ENCODE measurements at places on chromosomes 1 and 21. TPM values are rescaled to one million over a fixed set of nuclear protein-coding genes. Genes with fewer than 3 reads are reported as not detected.
A peak's percentile ranks its signal among the peaks of the same experiment; 100 is the strongest.

GRCh38 chr1:86229405-86229975 lies 72.9 kb upstream of the COL24A1 start:
- DNase-seq = no peak

- DNase-seq = no peak
Measured at GRCh38 chr1:7988576-7988975, 27.1 kb downstream of the PARK7 start.

DNA sequence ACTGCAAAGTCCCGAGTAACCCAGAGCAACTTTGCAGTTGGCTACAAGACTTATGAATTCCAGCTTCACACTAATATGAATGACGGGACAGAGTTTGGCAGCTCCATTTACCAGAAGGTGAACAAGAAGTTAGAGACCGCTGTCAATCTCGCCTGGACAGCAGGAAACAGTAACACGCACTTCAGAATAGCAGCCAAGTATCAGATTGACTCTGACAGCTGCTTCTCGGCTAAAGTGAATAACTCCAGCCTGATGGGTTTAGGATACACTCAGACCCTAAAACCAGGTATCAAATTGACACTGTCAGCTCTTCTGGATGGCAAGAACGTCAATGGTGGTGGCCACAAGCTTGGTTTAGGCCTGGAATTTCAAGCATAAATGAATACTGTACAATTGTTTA lies 66.8 kb downstream of the ACBD6 start:
- no peak for DNase-seq

- DNase-seq = no peak
Measured at GRCh38 chr1:7366286-7366954, 404.7 kb upstream of the VAMP3 start.

- DNase-seq = peak; percentile 59
Measured at GRCh38 chr1:43058545-43059360, 100.1 kb upstream of the SLC2A1 start.

DNA sequence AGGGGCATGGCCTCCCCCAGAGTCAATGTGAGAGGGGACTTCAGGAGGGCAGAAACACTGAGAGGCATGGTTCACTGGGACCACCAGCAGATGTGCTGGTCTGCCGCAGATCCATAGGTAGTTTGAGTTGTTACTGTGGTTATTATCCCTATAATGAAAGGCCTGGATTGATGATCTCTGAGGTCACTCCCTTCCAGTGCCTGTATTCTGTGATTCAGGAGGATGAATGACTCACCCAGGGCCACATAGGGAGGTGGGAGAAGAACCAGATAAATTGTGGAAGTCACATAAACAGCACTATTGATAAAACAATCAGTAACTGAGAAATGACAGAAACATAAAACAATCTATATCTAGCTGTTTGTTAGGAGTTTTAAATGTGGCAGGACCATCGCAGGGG lies 22.7 kb upstream of the ACTL8 start:
- DNase-seq = no peak

- no peak for DNase-seq
Measured at GRCh38 chr1:155079210-155079486, 511 bp downstream of the EFNA3 start.

DNA sequence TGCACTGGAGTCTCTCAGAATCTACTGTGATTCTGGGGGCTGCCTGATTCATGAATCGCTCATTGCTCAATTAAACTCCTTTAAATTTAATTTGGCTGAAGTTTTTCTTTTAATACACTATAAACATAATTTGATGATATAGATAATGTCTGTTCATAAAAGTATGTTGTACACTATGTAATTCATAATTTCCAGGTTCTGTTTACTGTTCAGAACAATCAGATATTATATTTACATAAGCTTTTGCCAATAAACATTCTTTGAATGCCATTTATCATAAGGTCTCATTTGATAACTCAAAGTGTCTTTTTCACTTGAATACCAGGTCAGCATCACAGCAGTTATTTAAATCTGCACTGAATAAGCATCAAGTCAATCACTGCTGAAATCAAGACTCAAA lies 39.6 kb downstream of the PIGK start:
- DNase-seq = no peak

- peak; percentile 28 for DNase-seq
Measured at GRCh38 chr1:207058878-207059867, 6.1 kb downstream of the PFKFB2 start.

- no peak for DNase-seq
Measured at GRCh38 chr1:84635429-84635828, 54.8 kb downstream of the SSX2IP start.

DNA sequence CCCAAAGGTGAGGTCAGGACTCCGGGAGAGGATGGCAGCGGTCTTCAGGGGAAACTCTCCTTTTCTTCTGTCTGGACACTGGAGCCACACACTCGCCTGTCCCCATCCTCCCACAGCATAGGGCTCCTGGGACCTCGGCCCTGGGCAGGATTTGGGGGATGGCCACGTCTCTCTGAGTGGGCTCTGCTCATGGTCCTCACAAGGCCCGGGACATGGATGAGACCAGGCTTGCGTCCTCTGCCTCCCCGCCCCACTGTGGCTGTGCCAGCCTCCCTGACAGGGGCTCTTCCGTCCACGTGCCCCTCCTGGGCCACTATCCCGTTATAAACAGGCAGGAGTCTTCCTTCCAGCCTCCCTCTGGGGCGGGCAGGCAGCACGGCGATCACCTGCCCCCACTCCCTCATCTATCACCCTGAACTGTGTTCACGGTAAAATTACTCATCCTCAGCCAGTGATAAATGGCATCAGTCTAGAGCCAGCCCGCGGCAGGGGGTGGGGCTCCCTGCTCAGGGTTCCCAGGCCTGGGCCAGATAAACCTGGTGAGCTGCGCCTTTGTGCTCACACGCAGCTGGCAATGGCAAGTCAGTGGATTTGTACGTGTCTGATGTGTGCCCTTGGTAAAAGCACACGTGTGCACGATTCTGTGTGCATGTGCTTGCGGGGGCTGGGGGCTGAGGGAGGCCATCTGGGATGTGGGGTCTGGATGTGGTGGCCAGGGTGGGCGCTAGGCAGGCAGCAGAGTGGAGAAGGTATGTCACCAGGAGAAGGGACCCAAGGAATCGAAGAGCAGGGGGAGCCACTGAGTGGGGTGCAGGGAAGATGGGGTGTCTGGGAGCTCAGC lies 12.6 kb upstream of the SAMD11 start:
- peak; percentile 55 for DNase-seq

GRCh38 chr1:29709704-29710280 lies 473.5 kb downstream of the PTPRU start:
- DNase-seq = no peak

- DNase-seq = no peak
Measured at GRCh38 chr1:175877939-175878737, 134.7 kb upstream of the TNR start.

GRCh38 chr1:193489191-193489590 lies 302.8 kb upstream of the B3GALT2 start:
- no peak for DNase-seq

DNA sequence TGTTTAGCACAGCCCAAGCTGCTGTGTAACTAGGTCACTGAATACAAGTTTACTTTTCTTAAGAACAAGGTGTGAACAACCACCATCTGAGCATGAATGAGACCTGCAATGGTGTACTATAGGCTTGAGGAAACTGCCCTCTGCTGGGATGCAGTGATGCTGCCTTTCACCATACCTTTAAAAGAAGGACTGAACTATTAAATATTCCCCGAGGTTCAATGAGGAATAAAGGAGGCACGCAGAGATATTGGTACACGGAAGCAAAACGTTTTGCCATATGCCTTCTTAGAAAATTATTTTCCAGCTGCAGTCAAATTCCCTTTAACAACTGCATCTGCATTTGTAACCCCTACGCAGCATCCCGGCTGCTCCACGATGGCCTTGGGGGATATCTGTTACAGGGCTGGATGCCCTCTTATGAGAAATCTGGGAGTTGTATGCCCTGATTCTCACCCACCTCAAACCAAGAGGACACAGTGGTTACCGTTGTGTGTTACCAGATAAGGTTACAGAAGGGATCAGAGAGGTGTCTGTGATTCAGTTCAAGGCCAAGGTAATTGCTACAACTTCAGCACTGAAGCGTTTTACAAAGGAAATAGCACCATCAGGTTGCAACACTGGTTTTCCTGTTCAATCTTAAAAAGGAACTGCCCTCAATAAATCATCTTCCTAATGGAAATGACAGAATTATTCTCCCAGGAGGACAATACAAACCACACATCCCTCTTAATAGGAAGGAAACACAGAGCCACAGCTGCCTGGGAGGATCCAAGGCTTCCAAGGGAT lies 470.5 kb downstream of the LTN1 start:
- no peak for DNase-seq

GRCh38 chr21:38439426-38439825 lies 58.9 kb downstream of the ERG start:
- DNase-seq = no peak

DNA sequence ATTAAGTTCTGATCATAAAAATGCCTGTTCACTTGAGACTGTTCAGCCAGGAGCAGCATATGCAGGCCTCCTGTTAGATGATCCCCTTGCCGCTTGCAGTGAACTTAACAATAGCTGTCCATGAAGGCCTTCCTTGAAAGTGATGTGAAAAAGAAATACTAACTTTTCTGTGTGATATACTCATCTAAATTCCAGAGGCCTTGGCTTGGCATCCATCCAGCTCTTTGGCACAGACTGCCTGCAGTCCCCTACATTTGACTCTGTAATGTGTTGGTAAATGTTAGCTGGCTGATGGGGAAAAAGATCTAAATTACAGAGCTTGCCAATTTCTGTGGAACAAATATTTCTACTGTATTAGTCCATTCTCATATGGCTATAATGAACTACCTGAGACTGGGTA lies 73.7 kb downstream of the KCNK2 start:
- no peak for DNase-seq

DNA sequence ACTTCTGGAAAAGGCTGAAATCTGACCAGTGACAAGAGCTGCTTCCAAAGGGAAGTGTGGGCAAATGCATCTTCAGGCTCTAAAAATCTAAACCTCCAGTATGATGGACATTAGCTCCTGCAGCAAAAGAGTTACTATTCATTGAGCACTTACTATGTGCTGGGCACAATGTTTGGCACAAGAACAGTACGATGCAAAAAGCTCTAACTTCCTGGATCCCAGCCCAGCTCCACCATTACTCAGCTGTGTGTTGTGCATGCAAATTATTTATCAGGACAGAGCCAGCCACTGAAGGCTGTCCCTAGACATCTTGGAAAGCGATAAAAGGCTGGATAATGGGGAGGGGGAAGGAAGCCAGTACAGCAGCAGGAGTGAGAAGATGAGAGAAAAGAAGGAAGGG lies 143.5 kb downstream of the ELAVL4 start:
- no peak for DNase-seq

GRCh38 chr21:45543371-45543709 lies 1.1 kb upstream of the SLC19A1 start:
- no peak for DNase-seq

DNA sequence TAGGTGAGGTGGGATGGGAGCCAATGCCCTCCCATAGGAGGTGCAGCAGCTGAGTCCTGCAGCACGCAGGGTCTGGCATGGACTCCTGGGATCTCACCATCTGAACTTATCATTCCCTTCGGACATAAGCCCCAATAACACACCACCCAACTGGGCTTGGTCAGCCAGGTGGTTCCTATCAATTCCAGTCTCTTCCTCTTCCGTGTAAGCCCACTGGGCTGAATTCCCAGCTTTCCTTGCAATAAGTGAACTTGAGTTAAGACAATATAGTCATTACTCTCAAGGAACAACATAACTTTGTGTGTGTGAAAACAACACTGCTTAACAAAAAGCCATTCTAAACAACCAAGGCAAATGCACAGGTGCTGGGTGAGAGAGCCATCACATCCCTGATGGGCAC lies 86.6 kb upstream of the EDN2 start:
- DNase-seq = no peak

DNA sequence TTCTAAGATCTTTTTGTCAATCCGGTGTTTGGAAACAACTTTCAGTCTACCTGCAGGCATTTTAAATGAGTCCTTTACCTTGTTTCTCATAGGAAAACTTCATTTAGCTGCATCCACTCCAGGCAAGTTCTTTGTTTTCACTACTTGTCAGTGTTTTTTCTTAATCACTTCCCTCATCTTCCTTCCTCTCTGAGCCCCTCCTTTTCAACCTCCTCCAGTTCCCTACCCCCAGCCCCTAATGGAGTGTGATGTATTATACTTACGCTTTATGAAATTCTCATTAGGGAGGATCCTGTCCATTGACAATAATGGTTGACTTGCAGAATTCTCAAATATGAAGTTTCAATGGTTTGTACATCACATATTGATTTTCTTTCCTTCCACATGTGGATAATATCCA lies 62.5 kb upstream of the BACH1 start:
- no peak for DNase-seq

DNA sequence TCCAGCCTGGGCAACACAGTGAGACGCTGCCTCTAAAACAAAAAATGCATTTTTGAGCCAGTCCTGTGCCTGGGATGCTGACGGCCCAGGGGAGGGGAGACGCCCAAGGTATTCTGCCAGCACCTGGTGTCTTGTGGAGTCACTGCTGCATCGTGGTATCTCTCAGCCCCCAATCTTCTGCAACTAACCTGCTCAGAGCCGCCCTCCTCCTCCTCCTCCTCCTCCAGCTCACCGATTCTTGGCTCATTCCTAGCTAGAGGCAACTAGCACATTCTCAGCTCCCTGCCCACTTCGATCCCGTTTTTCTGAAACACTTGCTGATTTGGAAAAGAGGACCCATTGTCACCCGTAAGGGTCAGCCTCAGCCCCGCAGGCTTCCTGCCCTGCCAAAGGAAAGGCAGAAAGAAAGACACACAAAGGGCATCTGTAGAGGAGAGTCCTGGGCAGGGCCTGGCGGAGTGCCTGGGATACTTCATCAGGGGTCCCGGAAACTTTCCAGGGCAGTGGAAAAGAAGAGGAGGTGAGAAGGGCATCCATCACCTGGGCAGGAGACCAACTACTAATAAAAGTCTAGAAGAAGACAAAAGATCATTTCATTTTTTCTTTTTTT lies 20.7 kb downstream of the GPR157 start:
- no peak for DNase-seq

DNA sequence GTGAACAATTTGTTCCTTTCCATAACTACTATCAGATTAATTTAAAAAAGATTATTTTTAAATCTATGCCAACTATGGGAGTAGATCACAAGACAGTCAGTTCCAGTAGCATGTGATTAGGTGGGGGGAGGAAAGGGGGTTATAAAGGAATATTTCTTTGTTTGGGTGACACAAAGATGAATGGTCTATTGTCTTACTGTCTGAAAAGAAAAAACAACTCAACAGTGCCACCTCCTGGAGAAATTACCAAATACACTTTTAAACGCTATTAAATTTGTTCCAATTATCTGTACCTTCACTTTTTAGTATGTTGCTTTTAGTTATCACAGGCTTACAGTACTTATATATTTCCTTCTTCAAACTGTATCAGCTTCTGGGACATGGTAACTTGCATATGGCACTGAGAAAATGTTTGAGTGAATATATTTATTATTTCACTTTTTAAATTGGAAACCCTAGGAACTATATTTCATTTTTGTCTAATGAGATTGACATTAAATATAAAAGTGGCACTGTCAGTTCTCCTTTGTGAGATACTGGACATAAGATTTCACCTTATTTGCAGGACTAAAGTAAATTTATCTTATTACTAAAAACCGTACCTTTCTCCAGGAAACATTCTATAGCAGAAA lies 1.7 kb upstream of the SORT1 start:
- peak; percentile 71 for DNase-seq

Gene LRRIQ3
- polyA plus RNA-seq = 5.7 TPM

Gene ANKRD45
- 5.9 TPM for polyA plus RNA-seq

Gene SPRR5
- polyA plus RNA-seq = not detected

Gene RSPO1
- 5.9 TPM for polyA plus RNA-seq

Gene CLCN6
- polyA plus RNA-seq = 26.6 TPM

Gene FALEC
- 0.83 TPM for polyA plus RNA-seq

Gene GOLT1A
- polyA plus RNA-seq = 3.5 TPM

Gene KLF17
- 0.05 TPM for polyA plus RNA-seq

All from left kidney (tissue), 8 donors.